ENCODE measurements at places on chromosomes 13 and 19.

- no peak for DNase-seq
These were observed 2.7 kb downstream of the WDR88 start for GRCh38 chr19:33134571-33135041.

DNA sequence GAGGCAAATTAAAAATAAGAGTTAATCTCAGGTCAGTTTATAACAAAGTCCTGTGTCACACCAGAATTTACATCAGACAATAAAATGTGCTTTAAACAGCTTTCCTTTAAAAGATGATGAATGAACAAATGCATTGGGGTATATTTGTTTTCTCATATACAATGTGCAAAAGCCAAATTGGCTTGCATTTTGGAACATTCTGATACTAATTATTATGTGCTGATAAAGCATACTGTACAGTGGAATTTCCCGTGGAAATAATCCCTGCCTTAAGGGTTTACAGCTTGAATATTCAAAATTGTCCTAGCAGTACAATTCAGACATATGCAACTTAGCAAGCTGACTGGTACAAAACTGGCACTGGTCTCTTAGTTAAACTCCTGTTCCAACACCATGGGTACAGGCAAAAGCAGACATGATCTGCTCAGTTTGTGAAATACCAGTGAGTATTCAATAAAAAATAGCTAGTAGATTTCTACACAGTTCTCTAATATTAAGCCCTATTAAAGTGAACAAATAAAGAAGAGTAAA lies 373.4 kb downstream of the SLITRK1 start:
- DNase-seq = no peak

GRCh38 chr13:88162076-88162702 lies 491.0 kb downstream of the SLITRK5 start:
- DNase-seq = no peak

DNA sequence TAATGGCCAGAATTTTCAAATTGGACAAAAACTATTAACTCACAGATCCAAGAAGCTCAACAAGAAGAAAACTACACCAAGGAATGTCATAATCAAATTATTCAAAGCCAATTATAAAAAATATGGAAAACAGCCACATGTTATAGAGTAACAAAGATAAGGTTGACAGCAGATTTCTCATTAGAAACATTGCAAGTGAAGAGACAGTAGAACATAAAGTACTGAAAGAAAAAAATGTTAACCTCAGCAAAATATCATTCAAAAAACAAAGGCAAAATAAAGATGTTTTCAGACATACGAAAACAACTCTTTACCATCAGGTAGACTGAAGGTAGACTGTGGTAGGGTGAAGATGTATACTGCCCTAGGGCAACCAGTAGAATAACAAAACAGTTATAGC lies 83.4 kb downstream of the KCNRG start:
- no peak for DNase-seq

DNA sequence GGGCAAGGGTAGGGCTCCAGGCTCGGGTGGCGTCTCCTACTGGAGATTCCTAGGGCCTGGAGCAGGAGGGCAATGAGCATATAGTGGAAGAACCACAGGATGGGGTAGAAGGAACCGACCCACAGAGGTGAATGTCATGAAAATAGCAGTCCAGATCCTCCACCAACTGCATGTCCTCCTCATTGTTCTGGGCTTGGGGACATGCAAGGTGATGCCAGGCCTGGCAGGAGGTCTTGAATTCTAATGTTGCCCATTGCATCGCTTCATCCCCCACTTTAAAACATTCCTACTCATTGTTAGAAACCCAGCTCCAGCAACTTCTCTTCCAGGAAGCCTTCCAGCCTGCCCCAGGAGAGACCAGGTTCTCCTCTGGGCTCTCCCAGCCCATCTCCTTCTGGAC lies 49.4 kb downstream of the OR10H4 start:
- DNase-seq = no peak

DNA sequence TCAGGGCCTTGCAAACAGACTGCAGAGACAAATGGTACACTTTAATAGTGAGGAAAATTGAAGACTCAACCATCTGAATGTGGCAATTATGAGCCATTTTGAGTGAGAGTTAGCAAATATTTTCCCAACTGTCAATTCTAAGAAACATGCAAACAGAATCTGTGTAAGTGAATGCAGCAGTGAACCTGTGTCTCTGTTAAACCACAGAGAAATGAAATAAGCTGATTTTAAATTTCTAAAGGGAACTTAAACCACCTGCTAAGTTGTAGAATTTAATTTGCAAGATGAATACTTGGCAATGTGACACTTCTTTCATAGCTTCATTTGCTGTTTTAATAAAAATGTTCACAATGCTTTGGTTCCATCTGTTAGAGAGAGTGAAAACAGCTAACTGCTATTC lies 42.0 kb upstream of the TDRD3 start:
- DNase-seq = no peak

All from effector CD4-positive, alpha-beta T cell (primary cell).